ENCODE measurements at places on chromosomes 6 and 20.

DNA sequence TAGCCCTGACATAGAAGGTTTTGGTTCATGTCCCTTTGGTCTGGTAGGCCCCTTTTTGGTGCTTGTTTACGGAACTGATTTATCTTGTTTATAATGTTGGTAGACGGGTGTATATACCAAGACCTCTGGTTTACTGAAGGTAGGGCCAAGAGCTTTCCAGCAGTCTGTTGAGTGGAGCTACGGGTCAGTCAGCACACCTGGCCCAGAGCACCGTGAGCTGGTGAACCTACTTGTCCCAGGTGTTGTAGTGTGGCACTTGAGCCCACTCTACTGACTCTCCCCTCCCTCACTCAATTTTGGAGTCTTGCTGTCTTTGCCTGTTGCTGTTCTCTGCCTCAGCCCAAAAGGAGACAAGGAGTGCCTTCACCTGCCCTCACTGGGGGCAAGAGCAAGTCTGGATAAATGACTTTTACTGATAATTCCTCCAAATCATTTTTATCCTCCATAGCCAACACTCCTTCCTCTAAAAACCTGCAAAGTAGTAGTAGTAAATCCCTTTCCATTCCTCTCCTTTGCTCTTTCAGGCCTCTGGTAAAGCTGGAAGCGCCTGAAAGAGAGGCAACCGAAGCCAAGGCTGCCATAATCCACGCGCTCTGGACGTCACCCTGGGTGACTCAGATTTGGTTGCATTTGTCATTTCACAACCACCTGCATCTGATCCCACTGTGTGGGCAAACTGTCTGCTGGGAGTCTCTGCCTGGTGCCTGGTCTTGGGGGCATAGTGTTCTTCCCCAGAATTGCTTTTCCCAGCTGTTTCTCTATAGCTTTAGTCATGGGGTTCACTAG, 22.2 kb downstream of the RREB1 start:
- peak; percentile 29 for DNase-seq

- DNase-seq = peak; percentile 93
Measured at GRCh38 chr6:69894578-69895347, 28.4 kb downstream of the COL19A1 start.

DNA sequence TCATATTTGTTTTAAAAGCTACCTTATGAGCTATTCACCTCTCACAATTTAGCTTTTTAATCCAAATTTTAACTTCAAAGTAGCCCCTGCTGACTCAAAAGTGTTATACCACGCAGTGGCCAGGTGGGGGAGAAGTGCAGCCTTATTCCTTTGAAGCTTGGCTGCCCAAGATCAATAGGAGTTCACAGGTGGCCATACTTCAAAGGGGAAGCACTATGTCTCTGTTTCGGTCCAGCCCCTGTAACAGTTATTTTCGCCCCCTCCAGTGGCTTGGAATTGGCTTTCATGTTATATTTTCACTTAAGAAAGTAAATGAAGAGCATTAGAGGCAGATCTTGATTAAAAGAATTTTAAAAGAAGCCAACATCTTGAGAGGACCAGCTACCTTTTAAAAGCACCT, 608.4 kb downstream of the EPHA7 start:
- peak; percentile 81 for DNase-seq

GRCh38 chr6:167258646-167259045, 32.5 kb upstream of the UNC93A start:
- DNase-seq = no peak

DNA sequence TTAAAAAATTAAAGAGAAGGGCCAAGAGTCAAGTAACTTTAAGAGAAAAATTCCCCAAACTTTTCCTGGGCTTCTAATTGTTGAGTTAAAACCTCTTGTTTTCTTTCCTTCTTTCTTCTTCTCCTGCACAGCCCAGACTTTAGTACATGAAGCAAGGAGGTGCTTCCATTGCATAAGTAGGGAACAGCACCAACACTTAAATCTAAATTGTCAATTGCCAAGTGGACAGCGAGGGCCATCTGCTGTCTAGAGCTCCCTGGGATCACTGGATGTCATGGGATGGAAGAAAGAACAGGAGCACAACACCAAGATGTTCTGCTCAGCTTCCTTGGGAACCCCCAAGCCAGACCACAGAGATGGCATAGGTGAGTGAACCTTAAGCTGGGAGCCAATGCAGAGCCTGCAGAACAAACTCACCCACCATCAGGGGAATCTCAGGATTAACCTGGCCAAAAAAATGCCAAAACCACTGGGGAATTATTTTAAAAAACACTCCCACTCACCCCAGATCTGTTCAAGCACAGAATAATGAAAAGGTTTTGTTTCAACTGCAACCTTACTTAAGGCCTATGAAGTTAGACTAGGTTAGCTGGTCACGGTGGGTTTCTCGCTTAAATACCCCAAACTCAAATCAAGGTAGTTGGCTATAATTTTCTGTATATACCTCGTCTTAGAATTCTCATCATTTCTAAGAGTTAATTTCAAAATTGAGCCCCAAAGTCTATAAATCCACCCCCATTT, 67.8 kb downstream of the TNFRSF21 start:
- no peak for DNase-seq

- peak; percentile 93 for DNase-seq
Measured at GRCh38 chr20:10217721-10218410, 764 bp upstream of the SNAP25 start.

DNA sequence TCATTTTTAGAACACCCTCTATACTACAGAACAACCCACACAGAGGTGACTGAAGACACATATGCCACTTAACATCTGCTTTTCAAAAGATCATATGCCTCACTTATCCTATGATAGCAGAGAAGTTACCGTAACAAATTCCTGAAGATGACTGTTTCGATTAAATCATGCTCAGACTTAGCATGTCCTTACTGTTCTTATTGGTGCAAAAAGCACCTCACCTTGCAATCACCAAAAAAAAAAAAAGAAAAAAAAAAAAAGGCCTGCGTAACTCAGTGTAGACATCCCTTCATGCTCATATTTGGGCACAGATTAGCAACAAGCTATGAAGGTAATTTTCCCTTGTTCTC, 17.7 kb upstream of the DST start:
- no peak for DNase-seq

DNA sequence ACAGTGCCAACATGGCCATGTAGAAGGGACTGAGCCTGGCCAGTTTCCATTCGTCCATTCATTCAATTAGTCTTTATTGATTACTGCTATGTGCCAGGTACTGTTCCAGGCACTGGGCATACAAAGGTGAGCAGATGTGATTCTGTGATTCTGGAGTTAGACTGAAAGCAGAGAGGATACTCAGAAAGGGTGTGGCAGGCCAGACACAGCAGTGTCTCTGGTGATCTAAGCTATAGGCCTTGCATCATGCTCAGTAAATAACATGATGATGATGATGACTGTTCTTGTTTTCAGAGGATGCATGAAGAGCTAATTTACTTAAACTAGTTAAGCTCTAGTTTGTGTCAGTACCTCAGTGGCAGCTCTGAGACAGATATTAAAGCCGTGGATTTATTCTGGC, 31.4 kb upstream of the FUCA2 start:
- DNase-seq = no peak

DNA sequence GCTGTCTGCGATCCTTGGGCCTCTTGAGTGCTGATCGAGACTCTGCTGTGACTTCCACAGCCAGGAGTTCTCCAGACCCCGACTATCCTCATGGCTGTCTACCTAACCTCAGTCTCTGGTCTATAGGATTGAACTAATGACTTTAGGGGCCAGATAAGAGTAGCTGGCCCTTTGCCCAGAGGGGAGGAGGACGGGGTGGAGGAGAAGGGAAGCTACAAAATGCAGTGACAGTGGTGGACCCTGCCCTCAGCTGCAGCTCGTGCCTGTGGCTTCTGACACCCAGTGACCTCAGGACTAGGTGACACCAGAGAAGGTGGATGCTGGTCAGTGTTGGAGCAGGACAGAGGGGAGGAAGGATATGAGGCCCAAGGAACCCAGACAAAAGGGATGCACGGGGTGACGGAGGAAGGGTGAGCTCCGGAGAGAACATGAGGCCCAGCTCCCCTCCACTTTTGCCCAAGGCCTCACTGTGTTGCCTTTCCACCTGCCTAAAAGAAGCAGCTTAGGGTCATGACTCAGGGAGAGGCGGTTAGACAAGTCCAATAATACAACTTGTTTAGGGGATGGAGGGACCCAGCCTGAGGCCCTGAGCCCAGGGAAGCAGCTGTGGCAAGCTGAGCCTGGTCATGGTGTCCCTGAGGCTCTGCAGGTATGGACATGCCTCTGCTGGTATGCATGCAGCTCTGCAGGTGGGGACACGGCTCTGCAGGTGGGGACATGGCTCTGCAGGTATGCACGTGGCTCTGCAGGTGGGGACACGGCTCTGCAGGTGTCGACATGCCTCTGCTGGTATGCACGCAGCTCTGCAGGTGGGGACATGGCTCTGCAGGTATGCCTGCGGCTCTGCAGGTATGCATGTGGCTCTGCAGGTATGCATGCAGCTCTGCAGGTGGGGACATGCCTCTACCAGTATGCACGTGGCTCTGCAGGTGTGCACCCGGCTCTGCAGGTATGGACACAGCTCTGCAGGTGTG, 67.7 kb downstream of the SYNJ2 start:
- no peak for DNase-seq

GRCh38 chr6:14880677-14881076, 365.2 kb upstream of the JARID2 start:
- DNase-seq = no peak

GRCh38 chr6:26571592-26572296, 25.0 kb upstream of the ABT1 start:
- DNase-seq = peak; percentile 82

DNA sequence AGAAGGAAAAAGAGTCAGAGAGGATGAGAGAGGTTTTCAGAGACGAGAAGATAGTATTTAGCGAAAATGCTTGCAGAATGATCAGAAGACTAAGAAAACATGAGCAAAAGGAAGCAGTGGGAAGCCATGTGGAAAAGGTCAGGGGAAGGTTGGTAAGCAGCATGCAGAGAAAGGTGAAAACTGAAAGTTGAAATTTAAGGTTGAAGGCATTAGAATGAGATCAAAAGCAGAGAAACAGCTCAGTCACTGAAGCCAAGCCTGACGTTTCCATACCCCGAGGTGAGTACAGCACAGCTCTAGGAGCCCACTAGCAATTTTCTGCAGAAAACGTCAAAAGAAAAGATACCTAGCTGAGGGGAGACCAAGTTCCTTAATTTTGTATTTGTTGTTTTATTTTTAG, 19.1 kb upstream of the TFB1M start:
- DNase-seq = no peak

DNA sequence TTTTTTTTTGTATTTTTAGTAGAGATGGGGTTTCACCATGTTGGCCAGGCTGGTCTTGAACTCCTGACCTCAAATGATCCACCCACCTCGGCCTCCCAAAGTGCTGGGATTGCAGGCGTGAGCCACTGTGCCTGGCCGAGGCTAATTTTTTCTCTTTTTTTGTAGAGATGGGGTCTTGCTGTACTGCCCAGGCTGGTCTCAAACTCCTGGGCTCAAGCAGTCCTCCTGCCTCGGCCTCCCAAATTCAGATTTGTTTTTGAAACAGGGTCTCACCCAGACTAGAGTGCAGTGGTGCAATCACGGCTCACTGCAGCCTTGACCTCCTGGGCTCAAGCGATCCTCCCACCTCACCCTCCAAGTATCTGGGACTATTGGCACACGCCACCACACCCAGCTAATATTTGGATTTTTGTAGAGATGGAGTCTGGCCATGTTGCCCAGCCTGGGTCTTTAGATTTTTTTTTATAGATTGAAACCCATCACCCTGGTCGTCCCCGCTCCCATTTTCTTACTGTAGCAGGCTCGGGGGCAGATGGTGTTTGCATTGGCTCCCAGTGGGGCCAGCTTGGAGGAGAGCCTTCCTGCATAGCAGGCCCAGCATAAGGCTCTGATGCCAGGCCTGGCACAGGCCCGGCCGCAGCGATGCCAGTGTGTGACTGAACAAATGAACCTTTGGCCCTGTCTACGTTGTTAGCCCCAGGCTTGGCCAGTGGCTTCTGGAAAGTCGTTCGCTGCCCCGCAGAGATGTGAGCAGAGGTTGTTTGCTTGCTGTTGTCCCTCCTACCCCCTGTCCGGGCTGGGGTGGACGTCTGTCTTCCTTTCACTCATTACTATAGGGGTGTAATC, 4.3 kb upstream of the MTG2 start:
- DNase-seq = no peak

GRCh38 chr6:96784650-96785049, 52.6 kb downstream of the GPR63 start:
- no peak for DNase-seq

DNA sequence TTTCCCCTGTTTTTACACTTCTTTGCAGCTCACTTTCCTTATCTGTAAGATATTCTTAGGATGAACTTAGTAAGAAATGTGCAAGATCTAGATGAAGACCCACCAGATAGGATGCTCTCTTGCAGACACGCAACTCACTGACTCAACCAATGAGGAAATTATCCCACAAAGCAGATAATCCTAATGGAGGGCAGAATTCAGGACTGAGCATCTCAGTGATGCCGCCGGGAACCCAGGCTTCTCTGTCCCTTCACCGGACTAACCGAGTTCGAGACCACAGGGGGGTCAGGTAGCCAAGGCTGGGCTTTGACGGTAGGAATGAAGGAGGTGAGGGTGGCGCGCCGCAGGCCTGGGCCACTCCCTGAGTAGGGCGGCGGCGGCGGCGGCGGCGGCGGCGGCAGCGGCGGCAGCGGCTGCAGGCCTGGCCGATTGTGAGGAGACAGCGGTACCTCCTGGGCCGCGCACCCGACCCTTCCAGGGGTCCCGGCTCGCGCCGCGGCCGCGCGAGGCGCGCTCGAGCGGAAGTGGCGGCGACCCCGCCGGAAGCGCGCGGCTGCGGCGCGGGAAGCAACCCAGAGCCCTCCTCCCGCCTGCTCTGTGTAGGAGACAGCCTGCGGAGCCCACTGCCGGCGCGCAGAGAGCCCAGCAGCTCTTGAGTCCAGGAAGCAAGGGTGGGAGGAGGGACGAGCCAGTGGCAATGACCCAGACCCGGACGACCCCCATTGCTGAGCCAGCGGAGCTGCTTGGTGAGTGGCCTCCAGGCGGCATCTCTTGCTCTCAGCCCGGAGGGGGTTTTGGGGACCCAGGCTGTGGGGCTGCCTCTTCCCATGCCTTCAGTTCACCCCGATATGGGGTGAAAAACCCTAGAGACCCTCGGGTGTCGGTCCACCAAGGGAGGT, at the start of gene KHDC1:
TSS of gene KHDC1 (minus strand) at position 526 of the 899 bp plus-strand sequence. CDS start 20,679 bp downstream, outside the sequence.
- DNase-seq = peak; percentile 85

All from islet precursor cell (in vitro differentiated cells).